IPS-NIHi11 (cell line): ENCODE measurements at places on chromosomes 6 and 20.

- no peak for DNase-seq
Measured at GRCh38 chr6:31465185-31465536, 32.8 kb upstream of the MICB start.

GRCh38 chr6:9136141-9136822, 700.9 kb upstream of the SLC35B3 start:
- no peak for DNase-seq

DNA sequence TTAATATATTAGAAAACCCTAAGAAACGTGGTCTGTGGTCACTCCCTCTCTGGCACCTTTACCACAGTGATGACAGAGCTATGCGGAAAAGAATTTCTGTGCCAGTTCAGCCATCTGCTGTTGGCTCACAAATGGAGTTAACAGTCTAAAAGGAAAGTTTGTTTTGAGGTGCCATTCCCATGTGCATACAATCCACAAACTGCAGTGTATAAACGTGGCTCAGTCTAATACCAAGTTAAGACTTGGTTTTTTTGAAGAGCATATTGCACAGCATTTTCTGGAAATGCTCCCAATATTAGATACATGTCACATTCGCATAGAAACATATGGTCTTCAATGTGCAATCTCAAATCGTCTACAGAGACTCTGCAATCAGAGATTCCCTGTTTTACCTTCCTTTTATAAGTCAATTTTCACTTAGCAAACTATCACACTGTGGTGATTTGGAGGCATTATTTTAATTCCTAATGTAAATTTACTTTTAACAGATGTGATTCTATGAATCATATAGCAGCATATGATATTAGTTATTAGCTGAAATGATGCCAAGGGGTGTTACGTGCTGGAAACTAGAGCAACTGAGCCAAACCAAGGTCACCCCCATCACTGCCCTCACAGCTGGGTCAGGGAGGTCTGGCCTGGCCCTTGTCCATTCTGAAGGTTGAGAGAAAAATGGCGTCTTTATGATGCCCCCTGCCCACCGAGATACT, 383.5 kb downstream of the PRKN start:
- no peak for DNase-seq

- DNase-seq, result no peak
Measured at GRCh38 chr6:108961985-108962384, 113.8 kb downstream of the ARMC2 start.

GRCh38 chr6:8195714-8196102, 93.4 kb upstream of the EEF1E1 start:
- DNase-seq, result no peak

DNA sequence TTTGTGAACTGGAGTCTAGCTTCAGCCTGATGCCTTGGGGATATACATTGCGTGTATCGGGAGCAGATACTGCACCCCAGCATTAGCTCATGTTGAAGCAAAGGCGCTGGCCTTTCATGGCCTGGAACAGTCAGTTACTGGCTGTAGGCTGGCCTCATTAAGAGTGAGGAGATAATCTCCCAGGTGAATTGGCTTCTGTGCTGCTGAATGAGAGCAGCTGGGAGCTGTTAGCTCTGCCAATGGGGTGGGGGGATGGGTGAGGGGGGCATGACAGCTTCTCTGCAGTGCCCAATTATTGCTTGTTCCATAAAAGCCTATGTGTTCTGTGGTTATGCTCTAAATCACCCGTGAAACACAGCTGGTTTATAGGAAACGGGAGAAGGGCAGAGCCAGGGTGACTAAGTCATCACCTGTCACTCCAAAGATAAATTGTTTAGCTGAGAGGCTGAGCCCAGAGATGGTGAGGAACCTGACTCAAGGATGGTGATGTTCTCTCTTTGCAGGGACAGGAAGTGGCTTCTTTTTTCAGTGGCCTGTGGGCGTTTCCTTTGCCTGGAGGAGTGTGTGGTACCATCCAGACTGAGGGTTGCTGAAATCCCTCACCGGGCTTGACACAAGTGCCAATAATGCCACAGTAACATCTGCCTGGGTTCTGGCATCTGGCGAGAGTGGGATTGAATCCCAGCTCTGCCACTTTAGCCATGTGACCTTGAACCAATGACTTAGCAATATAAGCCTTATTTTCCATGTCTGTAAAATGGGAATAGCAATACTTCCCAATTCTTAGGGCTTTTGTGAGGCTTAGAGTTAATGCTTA, 170.8 kb downstream of the BCAS1 start:
- DNase-seq, result no peak

DNA sequence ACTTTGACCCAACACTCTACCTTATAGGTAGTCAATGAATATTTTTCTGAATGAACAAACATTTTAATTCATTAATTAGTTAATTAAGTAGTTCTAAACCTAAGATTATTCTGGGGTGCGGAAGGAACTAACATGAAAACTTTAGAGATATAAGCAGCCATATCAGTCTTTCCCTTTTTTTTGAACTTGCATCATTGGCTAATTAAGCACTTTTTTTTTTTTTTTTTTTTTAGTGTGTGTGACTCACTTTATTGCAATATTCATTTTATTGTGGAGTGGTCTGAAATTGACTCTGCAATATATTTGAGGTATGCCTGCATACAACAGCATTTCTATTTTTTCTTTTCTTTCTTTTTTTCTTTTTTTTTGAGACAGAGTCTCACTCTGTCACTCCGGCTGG, 21.8 kb upstream of the AMD1 start:
- DNase-seq, result no peak

DNA sequence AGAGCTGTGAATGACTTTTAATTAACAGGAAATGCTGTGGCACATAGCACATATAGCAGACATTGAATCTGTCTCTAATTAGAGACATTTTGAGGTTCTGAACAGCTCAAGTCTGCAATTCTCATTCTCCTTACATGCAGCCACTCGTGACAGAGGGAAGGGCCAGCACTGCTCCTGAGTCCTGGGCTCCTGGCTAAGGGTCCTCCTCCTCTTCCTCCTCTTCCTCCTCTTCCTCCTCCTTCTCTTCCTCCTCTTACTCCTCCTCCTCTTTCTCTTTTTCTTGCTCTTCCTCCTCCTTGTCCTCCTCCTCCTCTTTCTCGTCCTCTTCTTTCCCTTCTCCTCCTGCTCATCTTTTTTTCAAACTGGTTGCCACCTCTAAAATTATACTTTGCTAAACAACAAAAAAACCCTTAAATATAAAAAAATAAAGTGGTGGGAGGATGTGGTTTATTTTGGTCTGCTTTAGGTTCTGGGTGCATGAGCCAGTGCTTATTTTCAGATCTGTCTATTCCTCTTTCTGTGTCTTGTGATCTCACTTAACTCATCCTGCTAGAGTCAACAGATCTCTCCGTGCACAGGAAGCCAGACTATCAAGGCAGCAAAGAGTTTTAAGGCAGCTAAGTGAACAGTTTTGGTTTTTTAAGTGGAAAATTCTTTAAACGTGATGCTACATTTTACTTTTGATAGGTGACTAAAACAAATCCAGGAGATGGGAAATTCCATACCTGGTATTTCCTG, 159.3 kb downstream of the CD83 start:
- no peak for DNase-seq

GRCh38 chr20:24079661-24080412, 91.3 kb upstream of the GGTLC1 start:
- no peak for DNase-seq

DNA sequence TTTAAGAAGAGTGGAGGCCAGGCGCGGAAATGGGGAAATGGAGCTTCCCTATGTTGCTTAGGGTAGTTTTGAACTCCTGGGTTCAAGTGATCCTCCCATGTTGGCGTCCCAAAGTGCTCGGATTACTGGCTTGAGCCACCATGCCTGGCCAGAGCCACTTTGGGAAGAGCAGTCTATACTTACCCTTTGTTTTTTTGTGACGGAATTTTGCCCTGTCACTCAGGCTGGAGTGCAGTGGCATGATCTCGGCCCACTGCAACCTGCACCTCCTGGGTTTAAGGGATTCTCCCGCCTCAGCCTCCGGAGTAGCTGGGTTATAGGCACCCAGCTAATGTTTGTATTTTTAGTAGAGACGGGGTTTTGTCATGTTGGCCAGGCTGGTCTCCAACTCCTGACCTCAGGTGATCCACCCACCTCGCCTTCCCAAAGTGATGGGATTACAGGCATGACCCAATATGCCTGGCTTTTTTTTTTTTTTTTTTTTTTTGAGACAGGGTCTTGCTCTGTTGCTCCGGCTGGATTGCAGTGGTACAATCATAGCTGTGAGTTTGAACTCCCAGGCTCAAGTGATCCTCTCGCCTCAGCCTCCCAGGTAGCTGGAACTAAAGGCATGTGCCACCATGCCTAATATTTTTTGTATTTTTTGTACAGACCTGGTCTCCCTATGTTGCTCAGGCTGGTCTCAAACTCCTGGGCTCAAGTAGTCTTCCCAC, 18.0 kb downstream of the PPP1R10 start:
- no peak for DNase-seq

GRCh38 chr20:63924241-63924640, 29.3 kb downstream of the DNAJC5 start:
- no peak for DNase-seq

- no peak for DNase-seq
Measured at GRCh38 chr20:2794202-2794748, 6.2 kb downstream of the CPXM1 start.

GRCh38 chr20:31678389-31679356, 41.0 kb downstream of the COX4I2 start:
- DNase-seq, result peak; percentile 47
